GM20000 (cell line): ENCODE measurements at places on chromosomes 5 and 9.
A peak's percentile ranks its signal among the peaks of the same experiment; 100 is the strongest.

DNA sequence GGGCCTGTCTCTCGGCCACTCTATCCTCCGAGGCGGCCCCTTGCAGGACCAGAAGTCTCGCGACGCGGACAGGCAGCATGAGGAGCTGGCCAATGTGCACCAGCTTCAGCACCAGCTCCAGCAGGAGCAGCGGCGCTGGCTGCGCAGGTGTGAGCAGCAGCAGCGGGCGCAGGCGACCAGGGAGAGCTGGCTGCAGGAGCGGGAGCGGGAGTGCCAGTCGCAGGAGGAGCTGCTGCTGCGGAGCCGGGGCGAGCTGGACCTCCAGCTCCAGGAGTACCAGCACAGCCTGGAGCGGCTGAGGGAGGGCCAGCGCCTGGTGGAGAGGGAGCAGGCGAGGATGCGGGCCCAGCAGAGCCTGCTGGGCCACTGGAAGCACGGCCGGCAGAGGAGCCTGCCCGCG is 283.5 kb downstream of the ARHGEF28 start:
- DNase-seq = no peak

- no peak for DNase-seq
Measured at GRCh38 chr5:141771031-141771430, 89.0 kb upstream of the ARAP3 start.

DNA sequence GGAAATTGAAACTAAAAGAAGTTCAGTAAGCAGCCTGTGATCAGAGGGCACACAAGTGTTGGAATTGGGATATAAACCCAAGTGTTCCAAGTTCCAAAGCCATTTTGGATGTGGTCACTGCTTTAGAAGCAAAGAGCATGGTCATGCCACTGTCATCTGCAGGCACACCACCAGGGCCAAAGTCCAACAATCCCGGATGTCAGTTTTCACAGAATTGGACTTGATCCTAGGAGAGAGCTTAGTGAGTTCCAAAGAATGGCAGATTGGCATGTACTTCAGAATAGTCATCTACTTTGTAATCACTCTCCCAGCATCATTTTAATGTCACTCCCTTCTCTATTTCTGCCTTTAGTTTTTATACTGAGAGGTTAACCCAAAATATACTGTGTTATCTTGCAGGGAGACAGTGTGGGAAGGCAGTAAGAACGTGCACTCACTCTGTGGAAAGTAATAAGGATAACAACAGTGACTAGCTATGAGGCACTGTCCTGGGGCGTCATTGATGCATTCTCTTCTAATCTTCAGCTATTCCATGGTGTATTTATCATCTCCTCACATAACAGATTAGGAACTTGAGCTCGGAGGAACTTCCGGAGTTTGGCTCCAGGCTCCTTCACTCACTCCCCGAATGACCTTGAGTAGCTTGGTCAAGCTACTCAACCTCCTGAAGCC is 388.0 kb downstream of the ACTL7B start:
- no peak for DNase-seq

GRCh38 chr5:151498395-151499155 is 51.2 kb downstream of the SLC36A1 start:
- no peak for DNase-seq

DNA sequence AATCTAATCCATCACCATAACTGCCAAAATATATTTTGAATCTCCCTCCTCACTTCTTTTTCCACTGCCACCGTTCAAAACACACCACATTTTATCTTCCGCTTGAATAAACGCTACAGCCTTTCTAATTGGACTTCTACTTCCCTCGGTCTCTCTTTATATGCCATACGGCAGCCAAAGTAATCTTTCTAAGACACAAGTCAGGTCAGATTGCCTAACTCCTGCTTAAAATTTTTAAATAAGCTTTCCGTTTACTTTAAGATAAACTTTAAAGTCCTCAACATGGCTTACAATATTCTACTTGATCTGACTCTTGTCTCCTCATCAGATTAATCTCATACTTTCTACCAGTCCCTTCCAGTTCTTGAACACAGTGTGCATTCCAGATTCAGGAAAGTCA is 9.7 kb downstream of the AFF4 start:
- no peak for DNase-seq

- DNase-seq = no peak
Measured at GRCh38 chr5:170614720-170615119, 110.9 kb downstream of the KCNIP1 start.

- DNase-seq = no peak
Measured at GRCh38 chr9:108093773-108094675, 604.5 kb upstream of the KLF4 start.

- DNase-seq = no peak
Measured at GRCh38 chr9:128999581-129000206, 28.4 kb downstream of the SH3GLB2 start.

DNA sequence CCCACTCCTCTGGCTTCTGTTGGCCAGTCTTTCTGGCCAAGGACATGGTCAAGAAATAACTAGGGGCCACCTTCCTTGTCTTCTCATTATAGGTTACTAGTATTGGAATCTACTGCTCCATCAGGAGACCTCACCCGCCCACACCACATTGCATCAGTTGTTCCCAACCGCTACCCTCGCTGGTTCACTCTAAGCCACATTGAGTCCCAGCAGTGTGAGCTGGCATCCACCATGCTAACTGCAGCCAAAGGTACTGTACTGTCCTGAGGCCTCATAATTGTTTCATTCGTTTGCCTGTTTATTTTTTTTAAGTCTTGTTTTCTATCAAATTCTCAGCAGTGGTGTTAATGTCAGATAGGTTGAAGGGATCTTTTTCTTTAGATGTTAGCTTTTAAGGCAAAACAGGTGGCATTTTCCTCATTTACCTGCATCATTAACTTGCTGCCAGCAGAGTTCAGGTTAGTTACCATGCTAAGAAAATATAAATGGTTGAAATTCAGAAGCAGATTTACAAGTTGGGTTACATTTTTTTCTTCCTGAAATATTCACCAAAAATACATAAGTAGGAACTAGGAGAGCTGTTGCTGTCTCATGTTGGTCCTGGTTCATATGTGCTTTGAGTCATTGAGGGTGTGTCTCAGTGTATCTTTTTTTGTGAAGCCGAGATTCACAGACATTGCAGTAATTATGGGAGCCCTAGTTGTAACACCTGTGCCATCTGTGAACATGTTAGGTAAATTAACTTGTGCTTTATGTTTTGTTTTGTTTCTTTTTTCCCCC is 206.9 kb downstream of the ZSWIM6 start:
- no peak for DNase-seq

DNA sequence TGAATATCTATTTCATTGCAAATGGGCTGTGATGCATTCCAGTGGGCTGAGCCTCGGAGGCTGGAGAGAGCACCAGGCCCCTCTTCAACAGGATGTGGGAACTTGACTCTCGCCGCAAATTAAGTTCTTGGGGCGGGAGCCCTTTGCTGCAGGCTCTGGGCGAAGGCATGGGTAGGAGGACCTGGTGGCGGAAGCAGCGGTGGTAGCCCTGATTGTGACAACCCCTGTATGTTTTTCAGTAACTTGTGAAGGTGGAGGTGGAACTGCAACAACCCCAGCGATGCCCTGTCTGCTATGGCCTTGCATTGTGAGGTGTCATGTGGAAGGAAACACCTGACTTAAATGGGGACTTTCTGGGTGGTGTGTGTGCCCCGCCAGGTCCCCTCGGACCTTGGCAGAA is 9.4 kb downstream of the FYB1 start:
- no peak for DNase-seq

DNA sequence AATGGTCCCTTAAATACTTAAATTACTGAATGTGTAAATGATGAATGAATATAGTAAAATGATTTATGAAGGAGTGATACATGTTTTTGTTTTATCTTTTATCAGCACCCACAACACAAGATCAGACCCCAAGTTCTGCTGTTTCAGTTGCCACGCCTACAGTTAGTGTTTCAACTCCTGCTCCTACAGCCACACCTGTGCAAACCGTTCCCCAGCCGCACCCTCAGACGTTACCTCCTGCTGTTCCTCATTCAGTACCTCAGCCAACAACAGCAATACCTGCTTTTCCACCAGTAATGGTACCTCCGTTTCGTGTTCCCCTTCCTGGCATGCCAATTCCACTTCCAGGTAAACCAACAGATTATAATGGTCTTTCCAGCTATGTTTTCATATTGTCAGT is 16.3 kb downstream of the TCERG1 start:
- no peak for DNase-seq

GRCh38 chr5:67100301-67100700 is 96.3 kb downstream of the CD180 start:
- no peak for DNase-seq

- no peak for DNase-seq
Measured at GRCh38 chr5:68334553-68334886, 119.0 kb downstream of the PIK3R1 start.

GRCh38 chr5:32254881-32255539 is 57.7 kb downstream of the MTMR12 start:
- DNase-seq = no peak

- no peak for DNase-seq
Measured at GRCh38 chr5:135129307-135129706, 95.3 kb upstream of the PITX1 start.

DNA sequence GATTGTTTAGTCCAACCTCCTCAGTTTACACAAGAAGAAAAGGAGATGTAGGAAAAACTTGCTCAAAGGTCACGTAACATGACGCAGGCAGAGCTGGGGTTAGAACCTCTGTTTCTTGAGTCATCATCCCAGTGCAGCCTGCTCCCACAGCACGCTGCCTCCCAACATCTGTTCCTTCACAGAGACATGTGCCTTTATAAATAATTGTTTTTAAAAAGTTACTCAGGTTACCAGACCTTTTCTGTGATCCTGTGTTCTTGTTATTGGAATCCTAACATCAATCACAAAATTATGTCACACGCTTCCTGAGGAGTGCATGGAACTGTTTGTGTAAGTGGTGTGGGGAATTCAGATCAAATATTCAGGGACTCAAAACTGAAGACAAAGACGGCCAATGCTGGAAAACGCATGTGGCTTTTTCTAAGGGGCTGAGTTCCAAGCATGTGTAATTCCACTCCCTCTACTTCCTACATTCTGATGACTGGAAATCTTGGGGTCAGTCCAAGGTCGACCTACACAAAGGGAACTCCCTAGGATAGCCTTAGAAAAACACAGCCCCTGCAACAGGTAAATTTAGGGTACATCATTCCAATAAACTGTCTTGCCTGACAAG is 184.3 kb downstream of the TSSK1B start:
- no peak for DNase-seq

DNA sequence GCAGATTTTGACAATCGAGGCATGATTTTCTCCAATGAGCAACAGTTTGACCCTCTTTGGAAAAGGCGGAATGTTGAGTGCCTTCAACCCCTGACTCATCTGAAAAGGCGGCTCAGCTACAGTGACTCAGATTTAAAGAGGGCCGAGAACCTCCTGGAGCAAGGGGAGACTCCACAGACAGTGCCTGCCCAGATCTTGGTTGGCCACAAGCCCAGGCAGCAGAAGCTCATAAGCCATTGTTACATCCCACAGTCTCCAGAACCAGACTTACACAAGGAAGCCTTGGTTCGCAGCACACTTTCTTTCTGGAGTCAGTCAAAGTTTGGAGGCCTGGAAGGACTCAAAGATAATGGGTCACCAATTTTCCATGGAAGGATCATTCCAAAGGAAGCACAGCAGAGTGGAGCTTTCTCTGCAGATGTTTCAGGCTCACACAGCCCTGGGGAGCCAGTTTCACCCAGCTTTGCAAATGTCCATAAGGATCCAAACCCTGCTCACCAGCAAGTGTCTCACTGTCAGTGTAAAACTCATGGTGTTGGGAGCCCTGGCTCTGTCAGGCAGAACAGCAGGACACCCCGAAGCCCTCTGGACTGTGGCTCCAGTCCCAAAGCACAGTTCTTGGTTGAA is 13.6 kb downstream of the PTPDC1 start:
- DNase-seq = no peak

DNA sequence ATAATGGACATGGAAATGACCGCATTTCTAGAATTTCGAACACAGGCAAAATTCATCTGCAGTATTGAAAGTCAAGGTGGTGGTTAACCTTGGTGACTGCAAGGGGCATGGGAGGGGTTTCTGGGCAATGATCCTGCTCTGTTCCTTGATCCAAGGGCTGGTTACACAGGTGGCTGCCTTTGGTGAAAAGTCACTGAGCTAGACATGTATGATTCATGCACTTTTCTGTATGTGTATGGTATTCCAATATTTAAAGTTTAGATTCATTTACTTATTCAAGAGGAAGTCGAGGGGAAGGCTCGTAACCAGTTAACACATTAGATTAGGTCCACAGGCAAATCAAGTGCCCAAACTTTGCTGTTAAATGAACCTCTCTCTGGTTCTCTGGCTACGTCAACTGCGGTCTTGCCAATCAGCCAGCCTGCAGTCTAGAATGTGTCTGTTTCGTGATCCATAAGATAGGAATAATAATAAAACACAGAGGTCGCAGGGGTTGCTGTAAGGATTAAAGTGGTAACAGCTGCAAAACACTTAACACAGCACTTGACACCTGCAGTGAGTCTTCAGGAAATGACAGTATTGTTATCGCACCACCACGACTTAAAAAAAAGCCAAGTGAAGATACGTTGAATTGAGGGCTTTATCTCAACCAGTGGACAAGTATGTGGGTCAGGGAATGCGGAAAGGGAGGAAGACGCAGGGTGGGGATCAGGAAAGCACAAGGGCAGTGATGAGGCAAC is 92.5 kb downstream of the TLE1 start:
- DNase-seq = no peak

DNA sequence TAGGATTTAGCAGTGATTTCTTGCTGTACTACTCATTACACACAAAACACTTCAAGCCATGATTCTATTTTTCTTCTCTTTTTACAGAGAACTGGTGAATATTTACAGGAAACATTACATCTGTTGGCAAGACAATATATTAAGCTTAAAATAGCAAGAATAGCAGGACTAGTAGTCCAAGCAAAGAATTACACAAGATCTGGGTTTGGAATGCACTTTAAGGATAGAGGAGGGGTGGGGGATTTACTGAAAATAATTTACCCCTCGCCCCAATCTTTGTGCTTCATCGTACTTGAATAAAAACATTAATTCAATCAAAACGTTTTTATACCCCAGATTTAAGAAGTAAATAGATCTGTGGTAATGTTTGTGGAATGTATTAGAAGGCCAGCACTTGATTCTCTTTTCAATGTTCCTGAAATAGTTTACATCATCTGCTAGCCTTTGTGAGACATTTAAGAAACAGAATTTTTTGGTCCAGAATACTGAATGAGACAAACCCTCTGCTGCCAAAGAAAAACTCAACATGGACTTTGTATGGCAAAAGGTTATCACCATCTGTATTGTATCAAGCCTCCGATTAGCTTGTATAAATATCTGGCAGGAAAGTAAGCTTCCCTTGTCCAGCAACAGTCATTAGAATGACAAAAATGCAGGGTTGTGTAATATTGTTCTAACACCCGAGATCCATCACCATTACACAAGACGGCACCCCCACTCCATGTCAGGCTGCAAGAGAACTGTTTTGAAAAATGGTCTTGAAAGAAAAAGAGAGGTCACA is 23.8 kb downstream of the SVEP1 start:
- no peak for DNase-seq

- peak; percentile 10 for DNase-seq
Measured at GRCh38 chr9:122941582-122942234, 888 bp downstream of the RABGAP1 start.

GRCh38 chr5:72296256-72296655 is 23.8 kb downstream of the MRPS27 start:
- no peak for DNase-seq

- DNase-seq = no peak
Measured at GRCh38 chr9:109016132-109016531, 2.8 kb upstream of the CTNNAL1 start.

GRCh38 chr5:54315736-54316528 is 5.6 kb upstream of the ARL15 start:
- DNase-seq = no peak
